ENCODE measurements at places on chromosomes 7 and 10.

GRCh38 chr7:39240864-39241263, 263.2 kb downstream of the POU6F2 start:
- DNase-seq: no peak

DNA sequence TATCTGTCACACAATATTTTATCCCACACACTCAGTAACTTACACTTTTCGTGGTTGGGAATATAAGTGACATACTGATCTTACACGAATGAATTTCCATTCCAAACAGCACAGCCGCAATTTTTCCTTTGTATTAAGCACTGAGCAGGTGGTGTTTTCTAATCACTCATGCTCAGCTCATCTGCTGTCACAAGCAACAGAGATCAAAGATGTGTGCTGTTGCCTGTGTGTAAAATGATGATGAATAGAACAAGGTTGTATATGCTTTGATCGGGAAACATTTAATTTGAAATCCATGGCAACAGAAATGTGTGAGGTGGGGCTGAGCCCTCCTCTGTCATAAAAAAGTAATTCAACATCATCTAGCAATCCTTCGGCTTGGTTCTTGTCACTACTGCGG, 927.7 kb upstream of the MBL2 start:
- no peak for DNase-seq

GRCh38 chr7:75565132-75565837, 73.2 kb downstream of the SPDYE5 start:
- DNase-seq: peak; percentile 95

DNA sequence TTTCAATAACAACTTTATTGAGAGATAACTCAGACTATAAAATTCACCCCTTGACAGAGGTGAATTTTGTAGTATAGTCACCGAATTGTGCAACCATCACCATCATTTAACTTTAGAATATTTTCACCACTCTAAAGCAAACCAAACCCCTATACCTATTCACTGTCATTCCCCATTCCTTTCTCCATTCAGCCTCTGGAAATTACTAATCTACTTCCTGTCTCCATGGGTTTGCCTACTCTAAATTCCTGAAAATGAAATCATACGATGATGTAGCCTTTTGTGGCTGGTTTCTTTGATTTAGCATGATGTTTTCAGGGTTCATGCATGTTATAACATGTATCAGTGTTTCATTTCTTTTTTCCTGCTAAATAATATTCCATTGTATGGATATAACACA, 15.6 kb upstream of the LMTK2 start:
- DNase-seq: no peak

DNA sequence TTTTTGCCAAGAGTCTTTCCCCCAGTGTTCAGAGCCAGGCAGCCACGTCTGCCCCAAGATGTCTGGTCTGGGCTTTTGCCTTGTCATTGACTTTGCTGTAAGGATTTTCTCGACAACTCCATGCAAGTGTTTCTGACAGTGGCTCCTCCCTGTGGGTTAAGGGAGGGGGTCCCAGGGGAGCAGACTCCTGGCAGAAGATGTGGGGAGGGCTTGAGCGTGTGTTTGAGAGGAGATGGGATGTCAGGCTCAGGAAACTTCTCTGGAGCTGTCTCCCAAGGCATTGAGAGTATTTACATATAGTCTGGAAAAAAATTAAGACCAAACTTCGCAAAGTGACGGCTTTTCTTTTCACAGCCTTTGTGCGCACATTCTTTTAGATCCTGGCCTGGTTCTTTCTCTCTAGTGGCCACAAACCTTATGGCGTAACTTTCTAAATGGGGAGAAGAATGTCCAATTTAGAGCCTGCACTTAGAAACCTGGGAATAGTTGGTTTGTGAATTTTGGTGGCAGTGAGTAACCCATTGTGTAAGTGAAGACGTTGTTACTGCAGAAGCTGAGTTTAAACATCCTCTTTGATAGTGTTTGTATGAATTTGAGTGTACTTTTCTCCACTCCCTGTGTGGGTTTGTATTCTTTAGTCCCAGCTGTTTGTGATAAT, 201.5 kb downstream of the LRMDA start:
- DNase-seq: peak; percentile 55
